ENCODE measurements at places on chromosomes 7 and 10. TPM values are rescaled to one million over a fixed set of nuclear protein-coding genes. Genes with fewer than 3 reads are reported as not detected.

The NPFFR1 gene
- polyA plus RNA-seq: 0.20 TPM

DNA sequence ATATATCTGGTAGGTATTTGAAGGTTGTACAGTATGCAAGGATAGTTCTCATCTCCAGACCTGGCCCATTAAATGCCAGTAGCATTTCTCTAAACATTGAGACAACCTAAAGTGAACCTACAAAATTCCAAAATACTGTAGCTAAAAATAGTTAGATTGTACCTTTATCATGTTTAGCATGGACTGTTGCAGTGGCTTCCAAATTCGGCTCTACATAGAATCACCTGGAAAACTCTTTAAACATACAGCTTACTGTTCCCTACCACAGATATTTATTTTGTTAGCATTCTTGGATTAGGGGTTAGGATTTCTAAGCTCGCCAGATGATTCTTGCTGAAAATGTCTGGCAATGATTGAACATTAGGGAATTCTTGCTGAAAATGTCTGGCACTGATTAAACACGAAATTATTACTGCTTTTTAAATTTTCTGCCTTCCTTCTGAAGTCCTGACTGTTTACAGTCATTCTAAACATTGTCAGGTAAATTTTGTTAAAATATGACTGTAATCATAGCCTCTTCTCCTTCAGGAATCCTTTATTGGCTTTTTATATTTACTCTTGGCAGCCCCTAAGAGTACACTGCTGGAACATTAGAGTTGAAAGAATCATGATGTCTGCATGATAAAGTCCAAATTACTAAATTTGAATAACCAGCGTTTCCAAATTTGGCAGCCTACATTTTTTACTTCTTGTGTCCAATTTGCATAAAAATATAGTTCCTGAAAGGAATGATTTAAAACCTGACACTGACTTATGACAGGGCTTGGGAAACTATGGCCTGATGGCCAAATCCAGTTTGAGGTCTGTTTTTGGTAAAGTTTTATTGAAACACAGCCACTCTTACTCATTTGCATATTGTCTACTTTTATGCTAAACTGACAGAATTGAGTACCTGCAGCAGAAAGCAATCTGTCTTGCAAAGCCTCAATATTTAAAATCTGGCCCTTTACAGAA lies 40.3 kb downstream of the SHOC2 start:
- no peak for DNase-seq

- DNase-seq: no peak
Measured at GRCh38 chr10:133335246-133336117, 1.2 kb downstream of the CALY start.

GRCh38 chr10:79289801-79290200 lies 57.5 kb upstream of the PPIF start:
- no peak for DNase-seq

GRCh38 chr7:43038254-43038653 lies 74.2 kb upstream of the HECW1 start:
- DNase-seq: no peak

- no peak for DNase-seq
Measured at GRCh38 chr10:82674036-82674435, 799.0 kb downstream of the NRG3 start.

The TMEM236 gene
- 0.31 TPM for polyA plus RNA-seq

The MCM10 gene
- polyA plus RNA-seq: 10.6 TPM

The ASAH2 gene
- 2.6 TPM for polyA plus RNA-seq

DNA sequence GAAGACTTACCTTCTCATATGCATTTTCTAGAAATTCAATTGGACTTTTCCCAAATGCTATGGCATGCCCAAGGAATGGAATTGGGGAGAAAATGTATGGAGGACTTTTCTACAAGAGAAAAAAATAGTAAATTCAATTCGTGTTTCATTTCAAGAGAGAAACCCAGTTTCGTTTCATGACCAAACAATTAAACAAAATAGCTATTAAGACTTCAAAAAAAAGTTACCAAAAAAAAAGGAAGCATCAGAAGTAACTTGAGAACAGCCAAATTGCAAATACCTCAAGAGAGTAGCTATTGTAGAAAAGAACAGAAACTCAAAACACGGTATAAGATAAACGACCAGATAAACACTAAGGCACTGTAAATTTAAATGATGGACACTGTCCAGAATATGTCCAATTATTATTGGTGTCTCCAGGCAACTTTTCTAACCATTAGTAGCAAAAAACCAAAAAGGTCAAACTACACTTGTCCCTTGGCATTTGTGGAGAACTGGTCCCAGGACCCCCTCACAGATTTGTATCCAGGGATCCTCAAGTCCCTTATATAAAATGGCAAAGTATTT lies 2.4 kb downstream of the CYP51A1 start:
- DNase-seq: no peak

- peak; percentile 18 for DNase-seq
Measured at GRCh38 chr7:100745184-100745583, 11.8 kb downstream of the ZAN start.

DNA sequence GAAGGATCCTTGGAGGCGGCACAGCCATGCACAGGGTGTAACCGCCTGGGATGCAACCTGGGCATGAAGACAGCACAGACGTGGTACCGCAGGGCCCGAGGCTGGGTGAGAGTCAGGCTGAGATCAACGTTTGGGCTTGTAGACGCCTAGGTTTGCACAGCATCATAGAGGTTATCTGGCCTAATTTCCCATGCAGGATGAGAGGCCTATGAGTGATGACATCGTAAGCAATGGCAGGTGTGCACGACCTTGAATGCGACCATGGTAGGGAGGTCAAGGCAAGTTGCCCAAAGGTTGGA lies 7.5 kb downstream of the CALML3 start:
- no peak for DNase-seq

GRCh38 chr7:29765490-29765889 lies 40.8 kb upstream of the WIPF3 start:
- DNase-seq: no peak

- no peak for DNase-seq
Measured at GRCh38 chr10:118474111-118474510, 121.3 kb downstream of the PRLHR start.

The TAS2R41 gene
- not detected for polyA plus RNA-seq

DNA sequence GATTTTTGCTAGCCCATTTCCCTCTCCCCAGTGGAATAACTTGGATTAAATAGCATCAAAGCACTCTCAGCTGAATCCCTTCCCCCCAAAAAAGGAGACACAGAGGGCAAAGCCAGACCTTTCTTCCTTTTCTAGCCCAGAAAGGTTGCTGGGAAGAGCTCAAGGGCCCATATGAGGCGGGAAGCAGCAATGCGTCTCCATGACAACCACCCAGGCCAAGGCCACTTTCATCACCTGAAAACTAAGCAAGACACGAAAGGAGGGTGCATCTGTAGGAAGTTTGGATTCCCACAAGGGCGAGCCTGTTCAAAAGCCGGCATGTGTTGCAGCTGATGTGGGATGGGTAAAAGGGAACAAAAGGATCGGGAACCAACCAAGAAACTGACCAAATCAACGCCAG lies 229.1 kb downstream of the PLXNA4 start:
- no peak for DNase-seq

- no peak for DNase-seq
Measured at GRCh38 chr10:70807556-70807955, 8.2 kb upstream of the SGPL1 start.

DNA sequence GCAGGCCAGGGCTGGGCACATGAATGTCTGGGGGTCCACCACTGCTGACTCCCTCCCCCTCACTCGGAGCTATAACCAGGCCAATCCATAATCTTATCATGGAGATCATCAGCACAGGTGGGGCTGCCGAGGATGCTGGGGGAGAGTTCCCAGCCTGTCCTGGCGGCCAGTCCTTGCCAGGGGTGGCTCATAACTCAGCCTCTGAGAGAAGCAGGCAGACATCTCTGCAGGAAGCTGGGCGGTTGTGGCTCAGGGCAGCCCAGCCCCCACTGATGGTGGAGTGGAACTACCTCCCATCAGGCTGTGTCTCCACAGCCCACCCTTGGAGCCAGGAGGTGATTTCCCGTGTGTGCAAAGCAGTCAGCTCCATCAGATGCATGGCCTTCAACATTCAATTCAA lies 109.4 kb upstream of the ZNF92 start:
- no peak for DNase-seq

DNA sequence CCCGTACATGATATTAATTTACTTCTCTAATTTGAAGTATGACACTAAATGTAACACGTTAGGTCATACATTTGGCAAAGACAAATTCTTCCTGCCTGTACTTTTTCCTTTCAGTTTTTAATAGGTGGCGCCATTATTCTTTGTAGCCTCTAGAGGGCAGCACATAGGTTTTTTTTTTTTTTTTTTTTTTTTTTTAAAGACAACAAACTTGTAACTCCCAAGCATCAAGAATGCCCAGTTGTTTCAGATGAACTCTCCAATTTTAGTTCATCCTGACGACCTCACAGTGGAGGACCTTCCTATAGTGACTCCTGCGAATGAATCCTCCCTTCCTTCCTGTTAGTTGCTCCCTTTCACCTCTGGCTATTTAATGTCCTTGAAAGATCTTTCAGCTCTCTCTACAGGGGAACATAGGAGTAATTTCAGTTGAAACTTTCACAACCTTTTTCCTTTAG lies 139.3 kb upstream of the HDAC9 start:
- DNase-seq: no peak

DNA sequence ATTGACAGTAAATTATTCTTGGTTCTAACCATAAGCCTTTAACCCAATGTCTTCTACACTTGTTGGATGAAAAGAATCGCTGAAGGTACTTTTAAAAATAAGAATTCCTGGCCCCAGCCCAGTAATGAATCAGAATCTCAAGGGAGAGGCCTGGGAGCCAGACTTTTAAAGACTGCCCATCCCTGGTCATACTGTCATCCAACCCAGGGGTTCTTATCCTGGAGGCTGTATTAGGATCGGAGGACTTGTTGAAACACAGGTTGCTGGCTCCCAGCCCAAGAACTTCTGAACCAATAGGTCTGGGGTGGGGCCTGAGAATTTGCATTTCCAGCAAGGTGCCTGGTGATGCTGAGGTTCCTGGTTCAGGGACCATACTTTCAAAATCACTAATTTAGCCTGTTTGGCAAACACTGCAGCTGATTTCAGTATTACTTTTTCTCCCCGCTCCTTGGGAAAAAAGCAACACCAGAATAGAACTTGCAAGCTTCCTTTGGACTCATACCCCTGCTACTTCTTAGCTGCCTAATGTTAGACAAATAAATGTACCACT lies 79.5 kb upstream of the FAM133B start:
- no peak for DNase-seq

DNA sequence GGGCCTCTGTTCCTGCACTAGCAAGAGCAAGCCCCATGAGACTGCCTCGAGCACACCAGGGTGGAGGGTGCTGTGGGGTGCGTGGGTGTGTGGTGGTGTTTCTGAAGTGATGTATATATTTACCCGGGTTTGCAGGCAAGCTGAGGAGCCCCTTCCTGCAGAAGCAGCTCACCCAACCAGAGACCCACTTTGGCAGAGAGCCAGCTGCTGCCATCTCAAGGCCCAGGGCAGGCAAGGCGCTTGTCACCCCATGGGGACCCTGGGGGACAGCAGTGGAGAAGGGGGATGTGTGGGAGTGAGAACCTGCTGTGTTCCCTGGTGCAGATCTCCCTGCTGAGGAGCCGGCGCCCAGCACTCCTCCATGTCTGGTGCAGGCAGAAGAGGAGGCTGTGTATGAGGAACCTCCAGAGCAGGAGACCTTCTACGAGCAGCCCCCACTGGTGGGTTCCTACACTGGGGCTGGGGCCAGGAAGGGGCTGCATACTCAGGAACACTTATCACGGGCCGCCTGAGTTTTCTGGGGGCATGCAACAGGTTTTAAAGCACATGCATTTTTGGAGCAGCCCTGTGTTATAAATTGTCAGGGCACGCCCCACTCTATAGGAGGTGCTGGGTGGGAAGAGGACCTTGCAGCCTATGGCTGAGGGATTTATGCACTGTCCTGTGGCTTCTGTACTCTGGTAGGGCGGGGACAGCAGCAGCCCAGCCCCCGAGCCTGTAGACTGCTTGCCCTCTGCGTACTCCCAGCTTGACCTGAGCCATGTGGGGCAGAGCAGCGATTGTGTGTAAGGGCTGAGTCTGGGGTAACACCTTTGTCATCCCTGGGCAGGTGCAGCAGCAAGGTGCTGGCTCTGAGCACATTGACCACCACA lies 5.9 kb downstream of the PGAM2 start:
- no peak for DNase-seq

- DNase-seq: no peak
Measured at GRCh38 chr7:48217753-48218152, 46.5 kb downstream of the ABCA13 start.

DNA sequence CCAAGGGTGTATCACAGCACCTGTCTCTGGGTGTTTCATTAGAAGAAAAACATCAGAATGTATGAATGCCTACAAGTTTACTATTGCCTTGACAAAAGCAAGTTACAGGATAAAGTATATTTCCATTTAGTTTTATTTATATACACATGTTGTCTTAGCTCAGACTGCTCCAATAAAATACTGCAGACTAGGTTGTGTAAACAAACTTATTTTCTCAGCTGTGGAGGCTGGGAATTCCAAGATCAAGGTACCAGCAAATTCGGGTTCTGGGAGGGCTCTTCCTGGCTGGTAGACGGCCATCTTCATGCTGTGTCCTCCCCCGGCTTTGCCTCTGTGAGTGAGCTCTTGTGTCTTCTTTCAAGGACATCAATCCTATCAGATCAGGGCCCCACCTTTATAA lies 77.1 kb upstream of the UNC5B start:
- DNase-seq: no peak

- no peak for DNase-seq
Measured at GRCh38 chr7:42886129-42886528, 25.7 kb downstream of the C7orf25 start.

GRCh38 chr7:341841-342638 lies 52.1 kb downstream of the FOXL3 start:
- no peak for DNase-seq

- no peak for DNase-seq
Measured at GRCh38 chr10:101843032-101844021, at the start of gene KCNIP2. TSS of gene KCNIP2 (minus strand) at chr10:101843800. CDS start at chr10:101843568, 232 bp downstream.

GRCh38 chr7:30682212-30683083 lies at the start of gene CRHR2:
TSS of gene CRHR2 (minus strand) at chr7:30682456. CDS start at chr7:30682280, 176 bp downstream.
- DNase-seq: no peak
